ENCODE measurements at places on chromosomes 2 and 18.

DNA sequence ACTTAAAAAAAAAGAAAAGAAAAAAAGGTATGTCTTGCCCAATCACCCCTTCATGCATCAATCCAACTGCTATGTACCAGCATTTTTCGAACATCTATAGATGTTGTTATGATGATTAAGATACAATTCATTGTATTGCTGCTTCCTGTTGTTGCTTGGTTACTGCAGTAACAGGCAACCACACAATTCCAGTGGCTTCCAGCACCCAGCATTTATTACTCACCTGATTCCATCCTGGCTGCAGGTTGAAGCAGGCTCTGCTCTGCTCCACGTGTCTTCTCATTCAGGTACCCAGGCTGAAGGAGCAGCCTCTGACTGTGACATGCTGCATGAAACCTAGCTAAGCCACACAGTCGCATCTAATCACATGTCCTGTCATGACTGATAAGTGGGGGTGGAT lies 196.9 kb downstream of the INO80D start:
- no peak for DNase-seq

GRCh38 chr2:624551-625347 lies 52.5 kb downstream of the TMEM18 start:
- DNase-seq: no peak

- no peak for DNase-seq
These were observed 11.2 kb downstream of the ZNF385B start for GRCh38 chr2:179850188-179850587.

- DNase-seq: no peak
These were observed 474.6 kb downstream of the EPHA4 start for GRCh38 chr2:221097568-221097915.

DNA sequence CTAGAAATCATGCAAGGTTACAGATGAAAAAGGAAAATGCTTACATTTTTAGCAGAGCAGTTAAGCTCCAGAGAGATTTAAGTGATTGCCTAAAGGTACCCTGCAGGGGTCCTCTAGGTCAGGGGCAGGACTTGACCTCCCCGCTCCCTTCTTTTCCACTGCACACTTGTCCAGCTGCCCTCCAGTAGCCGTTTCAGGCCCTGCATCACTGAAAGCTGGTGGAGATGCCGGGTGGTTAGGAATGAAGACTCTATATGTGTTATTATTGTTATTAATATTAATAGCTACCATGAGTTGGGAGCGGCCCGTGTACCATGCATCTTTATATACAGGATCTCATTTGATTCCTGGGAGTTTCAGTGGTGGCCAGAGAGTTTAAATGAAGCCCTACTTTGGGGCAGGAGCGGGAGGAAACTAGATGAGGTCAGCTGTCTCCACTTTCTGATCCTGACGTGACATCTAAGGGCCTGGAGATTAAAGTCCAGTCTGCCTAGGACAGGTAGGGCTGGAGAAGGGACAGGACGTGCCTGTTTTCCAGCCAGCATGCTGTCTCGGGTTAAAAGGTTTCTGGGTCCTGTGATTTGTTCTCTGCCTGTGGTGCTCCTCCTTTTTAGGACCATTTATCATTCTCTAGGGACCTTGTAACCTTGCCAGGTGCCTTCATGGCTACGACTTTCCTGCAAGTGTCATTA lies 2.1 kb downstream of the TMEM37 start:
- DNase-seq: peak; percentile 88

GRCh38 chr2:240248721-240249422 lies 108.4 kb upstream of the OTOS start:
- DNase-seq: no peak

GRCh38 chr2:13260402-13260801 lies 543.7 kb downstream of the TRIB2 start:
- no peak for DNase-seq

GRCh38 chr2:71557321-71557720 lies 104.0 kb downstream of the DYSF start:
- no peak for DNase-seq

GRCh38 chr18:58862851-58863538 lies 1.7 kb upstream of the ZNF532 start:
- DNase-seq: peak; percentile 49

- no peak for DNase-seq
These were observed 651.9 kb upstream of the HS6ST1 start for GRCh38 chr2:128970332-128971116.

DNA sequence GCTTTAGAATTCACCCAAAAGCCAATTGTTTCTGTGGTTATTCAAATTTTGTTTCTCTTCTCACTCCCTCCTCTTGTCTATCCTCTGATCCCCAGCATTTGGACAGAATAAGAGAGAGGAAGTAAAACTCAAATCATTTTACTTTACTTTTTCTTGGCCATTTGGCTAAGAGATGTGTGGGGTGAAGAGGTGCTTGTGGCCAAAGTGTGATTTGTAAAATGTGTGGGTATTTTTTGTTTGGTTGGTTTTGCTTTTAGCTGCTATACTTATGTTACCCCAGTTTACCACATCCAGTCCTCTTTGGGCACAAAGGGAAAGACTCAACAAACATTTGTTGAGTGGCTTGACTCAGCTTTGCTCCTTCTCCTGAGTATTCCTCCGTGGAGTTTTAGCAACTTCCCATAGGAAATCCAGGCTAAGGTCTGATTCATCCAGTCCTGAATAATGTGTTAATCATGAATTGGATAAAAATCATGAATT lies 109.1 kb upstream of the CYP1B1 start:
- DNase-seq: no peak

DNA sequence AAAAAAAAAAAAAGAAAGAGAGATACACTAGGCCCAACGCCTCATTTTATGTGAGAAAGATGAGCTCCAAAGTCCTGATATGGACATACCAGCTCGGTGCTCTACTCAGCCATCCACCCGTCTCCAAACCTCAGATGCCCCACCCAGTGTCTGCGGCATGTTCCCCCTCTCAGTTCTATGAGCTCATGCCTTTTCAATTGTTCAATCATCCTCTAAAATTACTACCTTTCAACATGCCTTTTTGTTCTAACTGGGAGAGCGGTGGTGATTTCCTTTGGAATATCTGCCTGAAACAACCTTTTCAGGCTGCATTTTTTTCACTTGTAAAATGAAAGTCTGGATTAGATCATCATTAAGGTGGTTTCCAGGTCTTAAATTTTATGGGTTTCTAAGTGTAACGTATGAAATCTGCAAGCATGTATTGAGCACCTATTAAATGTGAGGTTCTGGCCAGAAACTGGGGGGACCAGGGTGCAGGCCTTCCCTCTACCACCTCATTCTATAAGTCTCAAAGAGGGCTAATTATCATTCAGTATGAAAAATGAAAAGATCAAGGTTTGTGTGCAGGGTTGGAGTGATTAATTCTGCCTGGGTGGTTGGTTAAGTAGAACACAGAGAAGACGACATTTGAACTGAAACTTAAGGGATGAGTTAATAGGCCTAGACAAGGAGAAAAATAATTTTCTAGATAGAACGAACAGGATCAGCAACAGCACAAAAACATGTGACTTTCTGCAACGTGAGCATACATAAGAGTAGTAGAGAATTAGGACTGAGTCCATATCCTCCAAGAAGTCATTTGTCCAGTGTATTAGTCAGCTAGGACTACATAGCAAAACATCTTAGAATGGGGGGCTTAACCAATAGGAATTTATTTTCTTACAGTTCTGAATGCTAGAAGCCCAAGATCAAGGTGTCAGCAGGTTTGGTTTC lies 87.4 kb upstream of the GLS start:
- DNase-seq: no peak

DNA sequence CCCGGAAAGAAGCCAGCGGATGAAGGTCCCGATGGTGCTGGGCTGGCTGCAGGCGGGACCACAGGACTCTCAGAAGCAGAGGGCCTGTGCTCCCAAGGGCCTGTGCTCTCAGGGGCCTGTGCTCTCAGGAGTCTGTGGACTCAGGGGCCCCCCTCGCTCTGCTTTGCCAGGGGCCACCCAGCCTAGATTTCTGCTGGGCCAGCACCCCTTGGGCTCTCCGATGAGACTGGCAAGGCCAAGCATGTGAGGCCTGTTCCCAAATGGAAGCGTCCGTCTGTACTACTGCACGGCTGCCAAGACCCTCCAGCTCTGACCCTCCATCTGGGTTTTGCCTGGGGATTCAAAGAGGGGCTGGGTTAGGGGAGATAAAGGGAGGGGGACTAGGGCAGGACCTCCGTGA lies 54.6 kb downstream of the SH3BP4 start:
- DNase-seq: no peak

GRCh38 chr2:140593132-140593531 lies 1537.7 kb downstream of the LRP1B start:
- no peak for DNase-seq

GRCh38 chr18:70078106-70078505 lies 127.4 kb downstream of the RTTN start:
- DNase-seq: no peak

GRCh38 chr2:160144280-160144990 lies 55.6 kb downstream of the ITGB6 start:
- no peak for DNase-seq

- no peak for DNase-seq
These were observed 79.8 kb upstream of the PIK3C3 start for GRCh38 chr18:41875094-41875780.

- no peak for DNase-seq
These were observed 255.7 kb upstream of the ACVR2A start for GRCh38 chr2:147589127-147589526.

DNA sequence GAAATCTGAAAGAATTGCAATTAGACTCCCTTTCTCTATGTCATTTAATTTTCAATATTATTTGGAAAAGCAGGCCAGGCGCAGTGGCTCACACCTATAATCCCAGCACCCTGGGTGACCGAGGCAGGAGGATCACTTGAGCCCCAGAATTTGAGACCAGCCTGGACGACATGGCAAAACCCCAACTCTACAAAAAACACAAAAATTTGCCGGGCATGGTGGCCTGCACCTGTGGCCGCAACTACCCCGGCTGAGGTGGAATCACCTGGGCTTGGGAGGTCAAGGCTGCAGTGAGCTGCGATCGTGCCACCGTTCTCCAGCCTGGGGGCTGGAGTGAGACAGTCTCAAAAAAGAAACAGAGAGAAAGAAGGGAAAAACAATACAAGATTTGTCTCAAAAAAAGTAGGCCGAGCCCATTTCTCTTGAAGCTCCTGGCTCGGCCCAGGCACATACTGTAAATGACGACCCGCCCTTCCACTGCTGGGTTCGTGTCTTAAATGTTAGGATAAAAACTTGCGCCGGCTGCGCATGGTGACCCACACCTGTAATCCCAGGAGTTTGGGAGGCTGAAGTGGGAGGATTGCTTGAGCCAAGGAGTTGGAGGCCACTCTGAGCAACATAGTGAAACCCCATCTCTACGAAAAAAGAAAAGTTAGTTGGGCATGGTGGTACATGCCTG lies 31.1 kb upstream of the GPC1 start:
- no peak for DNase-seq

All from left lobe of liver (tissue), 2 donors.